ENCODE measurements at places on chromosomes 1 and 21.
A peak's percentile ranks its signal among the peaks of the same experiment; 100 is the strongest.

GRCh38 chr1:203491664-203492063 lies 2.3 kb upstream of the OPTC start:
- no peak for DNase-seq

GRCh38 chr1:1391225-1391624 lies 7.9 kb downstream of the CCNL2 start:
- DNase-seq: no peak

- DNase-seq: no peak
Observed at GRCh38 chr1:243713470-243714186, 136.4 kb downstream of the AKT3 start.

GRCh38 chr1:110714374-110714995 lies 39.7 kb upstream of the KCNA3 start:
- DNase-seq: no peak

GRCh38 chr1:48679859-48680258 lies 96.8 kb downstream of the BEND5 start:
- no peak for DNase-seq

DNA sequence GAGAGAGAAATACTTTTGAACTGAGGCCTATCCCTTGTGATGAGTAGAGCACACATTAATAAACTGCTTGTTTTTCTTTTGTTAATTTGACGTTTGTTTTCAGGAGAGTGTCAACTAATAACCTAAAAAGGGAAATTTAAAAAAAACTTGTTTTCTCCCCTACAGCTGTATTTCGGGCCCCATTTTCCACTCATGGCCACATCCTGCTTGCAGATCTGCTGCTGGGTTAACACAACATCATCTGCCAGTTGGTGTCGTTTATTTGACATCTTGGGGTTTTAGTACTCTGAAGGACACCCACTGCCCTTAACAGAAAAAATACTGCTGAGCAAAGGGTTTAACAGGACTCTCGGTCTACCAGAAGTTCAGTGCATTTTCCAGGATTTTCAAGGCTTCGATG lies 848 bp upstream of the PYHIN1 start:
- DNase-seq: no peak

- no peak for DNase-seq
Observed at GRCh38 chr21:44496564-44497550, 41.5 kb downstream of the LRRC3 start.

- DNase-seq: no peak
Observed at GRCh38 chr1:14061204-14061603, 361.2 kb downstream of the PRDM2 start.

- no peak for DNase-seq
Observed at GRCh38 chr1:208344202-208344857, 100.1 kb upstream of the PLXNA2 start.

DNA sequence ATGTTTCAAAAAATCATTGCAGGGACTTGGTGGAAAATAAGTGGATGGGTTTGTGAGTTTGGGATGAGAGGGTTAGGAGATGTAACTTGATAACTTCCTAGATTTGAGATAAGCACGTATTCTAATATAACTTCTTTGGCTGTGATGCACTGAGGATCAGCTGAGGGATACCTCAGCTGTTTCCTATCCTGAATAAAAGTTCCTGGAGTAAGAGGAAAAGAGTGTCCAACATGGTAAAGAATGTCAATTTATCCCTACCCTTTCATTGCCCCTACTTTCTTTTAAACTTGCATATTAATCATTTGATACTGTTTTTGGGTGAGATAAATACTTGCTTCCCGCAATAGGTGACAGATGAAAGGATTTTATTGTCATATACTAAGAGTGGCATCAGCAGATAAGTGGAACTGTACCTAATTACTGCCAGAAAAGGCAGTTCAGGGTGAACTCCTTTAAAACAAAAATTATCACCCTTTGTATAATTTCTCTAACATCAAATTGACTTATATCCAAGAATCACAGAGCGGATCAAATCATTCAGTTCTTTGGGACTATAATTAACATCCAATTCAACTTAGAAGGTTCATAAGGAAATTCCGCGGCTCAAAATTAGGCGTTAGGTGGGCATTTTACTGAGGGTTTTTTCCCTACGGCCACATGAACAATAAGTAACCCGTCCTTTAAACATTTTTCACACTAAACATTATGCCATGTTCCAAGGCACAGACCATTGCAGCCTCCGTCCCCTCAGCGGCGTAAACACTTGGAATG lies 1.4 kb upstream of the SUCO start:
- DNase-seq: no peak

- DNase-seq: peak; percentile 29
Observed at GRCh38 chr1:248807067-248807737, 18.5 kb downstream of the SH3BP5L start.

- DNase-seq: no peak
Observed at GRCh38 chr21:25297117-25297516, 310.2 kb downstream of the MRPL39 start.
